ENCODE measurements at places on chromosomes 16 and 17.

DNA sequence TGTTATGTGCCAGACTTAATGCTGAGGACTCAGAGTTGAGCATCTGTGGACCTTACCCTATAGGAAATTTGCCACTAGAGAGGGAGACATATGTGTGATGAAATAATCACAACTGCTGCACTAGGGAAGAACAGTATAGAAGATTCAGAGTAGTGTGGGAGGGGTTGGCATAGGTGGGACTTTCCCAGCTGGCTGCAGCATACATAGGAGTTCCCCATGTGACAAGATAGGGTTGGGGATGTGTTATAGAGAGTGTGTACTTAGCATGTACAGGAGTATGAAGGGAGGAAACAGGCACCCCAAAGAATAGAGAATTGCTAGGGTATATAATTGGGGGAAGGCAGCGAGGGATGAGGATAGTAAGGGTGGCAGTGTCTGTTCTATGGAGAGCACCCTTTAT, 2.9 kb downstream of the NUP93 start:
- no peak for DNase-seq

- DNase-seq: no peak
Observed at GRCh38 chr17:29544066-29544465, 22.8 kb downstream of the ABHD15 start.

DNA sequence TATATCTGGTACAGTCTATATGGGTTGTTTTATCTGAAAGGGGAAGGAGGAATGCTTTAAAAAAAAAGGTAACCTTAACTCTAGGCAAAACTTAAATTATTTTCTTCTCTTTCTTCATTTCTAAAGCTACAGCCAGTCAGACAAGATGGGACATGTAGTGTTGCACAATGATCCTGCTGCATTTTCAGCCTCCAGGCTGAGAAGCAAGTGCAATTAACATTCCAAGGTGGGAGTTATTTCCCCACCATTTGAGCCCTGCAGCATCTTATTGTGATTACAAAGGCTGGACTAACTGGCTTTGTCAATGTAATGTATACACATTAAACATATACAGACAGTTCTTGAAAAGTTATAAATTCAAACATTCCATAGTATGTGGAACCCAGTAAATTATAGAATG, 22.6 kb upstream of the NF1 start:
- no peak for DNase-seq

DNA sequence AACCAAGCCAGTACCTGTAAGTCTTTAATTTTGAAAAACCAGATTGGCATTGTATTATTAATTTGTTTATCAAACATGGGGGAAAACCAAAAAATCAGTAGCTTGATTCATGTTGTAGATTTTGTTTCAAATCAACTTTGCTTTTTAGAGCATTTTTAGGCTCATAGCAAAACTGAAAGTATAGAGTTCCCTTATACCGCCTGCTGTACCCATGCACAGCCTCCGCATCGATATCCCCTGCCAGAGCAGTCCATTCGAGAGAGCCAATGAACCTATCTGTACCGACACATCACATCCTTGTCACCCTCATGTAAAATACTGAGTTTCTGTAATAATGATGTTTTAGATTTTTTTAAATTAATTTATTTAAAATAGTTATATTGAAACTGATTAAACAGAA, 16.2 kb upstream of the MRC2 start:
- DNase-seq: no peak

DNA sequence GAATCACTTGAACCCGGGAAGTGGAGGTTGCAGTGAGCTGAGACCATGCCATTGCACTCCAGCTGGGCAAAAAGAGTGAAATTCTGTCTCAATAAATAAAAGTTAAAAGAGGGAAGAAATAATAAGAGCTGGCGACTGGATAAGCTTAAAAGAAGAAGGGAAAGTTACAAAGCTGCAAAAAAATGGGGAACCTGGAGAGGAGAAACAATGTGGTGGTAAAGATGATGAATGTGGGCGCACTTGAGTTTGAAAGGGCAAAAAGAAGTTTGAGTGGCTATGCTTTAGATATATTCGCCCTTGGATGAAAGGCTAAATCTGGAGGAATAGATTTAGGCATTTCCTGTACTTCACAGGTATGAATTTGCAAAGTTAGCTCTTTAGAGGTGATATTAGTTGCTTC, 53.0 kb upstream of the YPEL2 start:
- DNase-seq: no peak

- no peak for DNase-seq
Observed at GRCh38 chr16:5257462-5257861, 159.9 kb upstream of the EEF2KMT start.

DNA sequence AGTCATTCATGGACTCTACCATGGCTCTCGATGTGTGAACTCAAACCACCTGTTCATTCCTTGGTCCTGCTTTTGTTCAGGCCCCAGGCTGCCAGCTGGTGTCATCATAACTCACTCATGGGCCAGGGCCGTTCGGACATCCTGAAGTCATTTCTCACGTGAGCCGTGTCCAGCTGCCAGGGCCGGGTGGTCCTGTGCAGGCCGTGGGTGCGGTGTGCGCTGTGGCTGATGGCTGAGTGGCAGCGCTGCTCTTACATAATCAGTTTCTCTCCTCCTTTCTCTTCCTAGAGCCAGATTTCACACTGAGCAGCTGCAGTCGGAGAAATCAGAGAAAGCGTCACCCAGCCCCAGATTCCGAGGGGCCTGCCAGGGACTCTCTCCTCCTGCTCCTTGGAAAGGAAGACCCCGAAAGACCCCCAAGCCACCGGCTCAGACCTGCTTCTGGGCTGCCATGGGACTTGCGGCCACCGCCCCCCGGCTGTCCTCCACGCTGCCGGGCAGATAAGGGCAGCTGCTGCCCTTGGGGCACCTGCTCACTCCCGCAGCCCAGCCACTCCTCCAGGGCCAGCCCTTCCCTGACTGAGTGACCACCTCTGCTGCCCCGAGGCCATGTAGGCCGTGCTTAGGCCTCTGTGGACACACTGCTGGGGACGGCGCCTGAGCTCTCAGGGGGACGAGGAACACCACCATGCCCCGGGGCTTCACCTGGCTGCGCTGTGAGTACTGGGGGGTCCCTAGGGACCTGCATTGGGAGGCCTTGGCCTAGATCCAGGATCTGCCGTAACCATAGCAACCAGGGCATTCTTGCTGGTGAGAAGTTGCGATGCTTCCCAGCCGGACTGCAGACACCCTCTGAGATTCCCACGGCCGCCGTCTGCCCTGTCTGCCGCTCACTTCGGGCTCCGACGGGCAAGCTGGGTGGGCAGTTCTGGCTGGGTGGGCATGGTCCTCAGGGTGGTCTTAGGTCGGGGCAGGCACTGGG, at the start of gene IL34:
TSS of gene IL34 (plus strand) at position 300 of the 982 bp plus-strand sequence. CDS start at position 689, 389 bp downstream.
- peak; percentile 75 for DNase-seq

Data from cerebellar cortex (tissue), 1 donor.